ENCODE measurements at places on chromosomes 2 and 18. TPM values are rescaled to one million over a fixed set of nuclear protein-coding genes. Genes with fewer than 3 reads are reported as not detected.

GRCh38 chr2:28626891-28627421 is 124.7 kb upstream of the PPP1CB start:
- H3K36me3 ChIP-seq: no peaks in the 10 kb centered on the region
- H3K4me3 ChIP-seq: no peak overlapping the region
- peak overlapping the region; percentile 90 for H3K27ac ChIP-seq
- DNase-seq: no peak

DNA sequence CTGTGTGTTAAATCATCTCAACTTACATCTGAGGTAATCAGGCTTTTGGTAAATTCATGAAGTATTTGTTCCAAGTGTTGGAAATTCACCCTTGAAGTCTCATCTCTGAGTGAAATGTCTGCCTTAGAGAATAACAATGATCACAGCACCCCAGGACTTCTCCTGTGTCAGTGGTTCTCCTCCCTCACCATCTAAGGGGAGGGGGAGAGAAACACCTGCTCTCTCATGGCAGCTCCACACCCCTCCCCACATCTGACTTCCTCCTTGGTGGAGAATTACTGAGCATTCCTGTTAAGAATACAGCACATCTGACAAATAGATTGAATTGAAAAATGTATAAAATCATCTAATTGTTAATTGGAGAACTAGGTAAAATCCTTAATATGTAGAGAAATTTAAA is 532.1 kb downstream of the RNF144A start:
- no peak for DNase-seq
- no peak overlapping the region for H3K4me3 ChIP-seq
- no peaks in the 10 kb centered on the region for H3K4me1 ChIP-seq
- no peaks in the 10 kb centered on the region for H3K27me3 ChIP-seq
- no peaks in the 10 kb centered on the region for H3K36me3 ChIP-seq
- no peak overlapping the region for H3K27ac ChIP-seq

Gene PRSS56
- total RNA-seq: not detected

GRCh38 chr2:148701039-148701438 is 56.5 kb downstream of the EPC2 start:
- H3K27ac ChIP-seq: no peak overlapping the region
- H3K36me3 ChIP-seq: no peaks in the 10 kb centered on the region
- no peak overlapping the region for H3K4me3 ChIP-seq
- H3K4me1 ChIP-seq: no peaks in the 10 kb centered on the region
- H3K27me3 ChIP-seq: no peaks in the 10 kb centered on the region

- no peaks in the 10 kb centered on the region for H3K27me3 ChIP-seq
- no peaks in the 10 kb centered on the region for H3K4me1 ChIP-seq
- DNase-seq: no peak
- H3K27ac ChIP-seq: no peak overlapping the region
Measured at GRCh38 chr2:126817172-126817571, 81.5 kb upstream of the TEX51 start.

- H3K36me3 ChIP-seq: no peaks in the 10 kb centered on the region
- no peaks in the 10 kb centered on the region for H3K27me3 ChIP-seq
- H3K4me3 ChIP-seq: no peak overlapping the region
- peak overlapping the region; percentile 48 for H3K27ac ChIP-seq
- H3K4me1 ChIP-seq: peaks cover 4% of the 10 kb centered on the region
Measured at GRCh38 chr2:121038891-121039616, 245.9 kb downstream of the TFCP2L1 start.

- H3K27ac ChIP-seq: peak overlapping the region; percentile 84
- no peaks in the 10 kb centered on the region for H3K36me3 ChIP-seq
- H3K4me3 ChIP-seq: no peak overlapping the region
- H3K4me1 ChIP-seq: no peaks in the 10 kb centered on the region
- H3K27me3 ChIP-seq: no peaks in the 10 kb centered on the region
Measured at GRCh38 chr2:215973954-215974699, 39.2 kb downstream of the MREG start.

Gene METTL5
- 52.7 TPM for total RNA-seq

DNA sequence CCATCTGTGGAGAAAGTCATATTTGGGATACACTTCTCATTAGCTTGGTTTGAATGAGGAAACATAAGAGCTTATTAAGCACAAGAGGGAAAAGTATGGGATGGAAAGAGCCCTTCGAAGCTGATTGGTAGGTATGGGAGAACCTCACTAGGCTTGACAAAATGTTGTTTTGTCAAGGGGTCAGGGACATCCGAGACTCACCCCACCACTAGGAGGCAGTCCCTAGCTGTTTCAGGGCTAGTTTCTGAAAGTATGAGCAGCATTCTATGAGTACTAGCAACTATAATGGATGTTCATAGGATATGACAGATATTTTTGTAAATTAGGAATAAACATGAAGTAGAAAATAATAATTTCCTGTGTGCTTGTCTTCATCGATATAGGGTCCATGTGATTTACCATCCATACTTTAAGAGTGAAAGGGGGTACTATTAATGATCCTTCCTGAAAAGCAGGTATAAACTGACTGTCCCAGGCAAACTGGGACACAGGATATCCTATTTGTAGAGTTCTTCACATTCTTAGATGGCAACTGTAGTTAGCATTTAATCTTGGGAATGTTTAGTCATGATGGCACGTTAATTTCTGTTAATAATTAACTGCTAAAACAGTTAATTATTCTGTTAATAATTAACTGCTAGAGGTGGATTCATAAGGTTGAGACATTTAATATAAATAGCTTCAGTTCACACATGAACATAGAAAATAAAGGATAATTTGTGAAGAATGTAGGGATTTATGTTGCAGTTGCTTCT is 28.4 kb downstream of the OTX1 start:
- H3K27me3 ChIP-seq: no peaks in the 10 kb centered on the region
- H3K4me1 ChIP-seq: no peaks in the 10 kb centered on the region
- no peaks in the 10 kb centered on the region for H3K36me3 ChIP-seq
- no peak overlapping the region for H3K27ac ChIP-seq
- no peak overlapping the region for H3K4me3 ChIP-seq
- no peak for DNase-seq

DNA sequence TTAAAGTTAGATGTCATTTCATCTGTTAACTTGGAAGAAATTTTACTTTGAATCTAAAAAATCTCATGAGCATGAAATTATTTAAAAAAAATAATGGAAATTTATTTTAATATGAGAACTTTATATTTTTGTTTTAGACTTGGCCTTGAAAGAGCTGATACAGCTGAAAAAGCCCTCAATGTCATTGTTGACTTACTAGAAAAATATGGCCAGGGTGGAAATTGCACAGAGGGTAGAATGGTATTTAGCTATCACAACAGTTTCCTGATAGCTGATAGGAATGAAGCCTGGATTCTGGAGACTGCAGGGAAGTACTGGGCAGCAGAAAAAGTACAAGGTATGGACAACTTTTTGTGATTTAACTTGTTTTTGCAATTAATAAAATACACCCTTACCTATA is 5.3 kb downstream of the SCRN3 start:
- no peaks in the 10 kb centered on the region for H3K4me1 ChIP-seq
- no peak overlapping the region for H3K4me3 ChIP-seq
- H3K27ac ChIP-seq: no peak overlapping the region
- no peaks in the 10 kb centered on the region for H3K36me3 ChIP-seq

DNA sequence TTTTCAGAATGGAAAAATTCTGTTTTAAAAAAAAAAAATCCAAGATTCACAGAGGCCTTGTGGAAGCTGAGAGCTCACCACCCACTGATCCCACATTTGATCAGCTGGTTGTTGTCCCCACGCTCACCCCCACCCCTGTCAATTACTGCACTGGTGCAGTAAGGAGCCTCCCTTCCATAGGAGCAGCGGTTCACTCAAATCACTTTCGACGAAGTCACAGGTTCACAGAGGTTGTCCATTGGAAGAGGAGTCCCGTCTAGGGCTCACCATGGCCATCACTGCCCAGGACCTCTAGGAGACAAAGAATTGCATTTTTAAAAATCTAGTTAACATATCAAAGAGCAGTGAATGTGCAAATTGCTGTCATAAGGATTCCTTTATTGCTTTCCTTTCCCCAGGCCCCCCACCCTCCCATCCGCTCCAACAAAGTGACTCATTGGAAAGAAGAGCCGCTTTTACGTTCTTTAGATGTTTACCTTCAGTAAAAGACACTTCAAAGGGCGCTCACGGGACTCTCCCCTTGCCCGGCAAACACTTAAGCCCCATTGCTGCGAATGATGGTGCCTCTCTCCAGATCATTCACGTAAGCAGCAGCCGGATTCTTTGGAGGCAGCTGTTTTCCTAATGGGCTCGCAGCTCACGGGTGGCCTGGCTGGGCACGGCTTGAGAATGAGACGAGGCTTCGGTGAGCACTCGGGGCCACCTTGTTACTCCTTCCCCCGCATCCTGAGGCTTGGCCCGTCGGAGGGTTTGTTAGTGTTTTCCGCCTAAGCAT is 165.5 kb upstream of the SALL3 start:
- H3K36me3 ChIP-seq: no peaks in the 10 kb centered on the region
- no peak for DNase-seq
- H3K27ac ChIP-seq: no peak overlapping the region
- no peaks in the 10 kb centered on the region for H3K4me1 ChIP-seq
- H3K27me3 ChIP-seq: no peaks in the 10 kb centered on the region
- no peak overlapping the region for H3K4me3 ChIP-seq

DNA sequence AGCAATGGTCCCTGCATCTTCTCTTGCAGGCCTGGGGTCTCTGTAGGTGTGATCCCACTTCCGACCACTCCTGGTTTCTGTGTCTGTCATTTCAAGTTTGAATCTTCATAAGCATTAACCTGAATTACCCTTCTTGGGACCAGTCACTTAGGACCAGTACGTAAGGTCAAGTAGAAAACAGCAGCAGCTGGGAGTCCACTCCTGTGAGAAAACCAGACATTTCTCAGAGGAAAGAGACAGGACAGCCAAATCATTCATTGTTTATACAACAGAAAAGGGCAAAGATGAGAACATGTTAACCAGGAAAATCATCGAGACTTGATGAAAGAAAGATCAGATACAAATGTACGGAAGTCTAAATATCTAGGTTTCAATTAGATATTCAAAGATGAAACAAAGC is 163.0 kb downstream of the MREG start:
- H3K27ac ChIP-seq: no peak overlapping the region
- H3K4me1 ChIP-seq: no peaks in the 10 kb centered on the region
- no peak for DNase-seq
- no peaks in the 10 kb centered on the region for H3K36me3 ChIP-seq

DNA sequence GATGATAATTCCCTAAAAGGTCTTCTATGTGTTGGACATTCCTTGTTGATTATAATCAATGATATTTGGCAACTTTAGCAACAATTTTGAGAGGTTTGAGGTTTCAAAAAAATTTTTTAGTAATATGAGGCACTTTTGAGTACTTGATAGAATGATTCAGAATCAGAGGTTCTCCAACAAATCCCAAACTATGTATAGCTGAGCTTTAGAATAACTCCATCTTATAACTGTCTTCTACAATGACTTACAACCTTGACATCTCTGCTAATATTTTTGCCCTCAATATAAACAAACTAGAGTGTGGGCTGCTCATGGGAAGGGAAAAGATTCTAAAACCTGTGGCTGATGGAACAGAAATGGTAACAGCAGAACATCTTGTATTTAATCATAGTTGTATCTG is 21.5 kb upstream of the SERPINB7 start:
- no peaks in the 10 kb centered on the region for H3K36me3 ChIP-seq
- H3K4me1 ChIP-seq: no peaks in the 10 kb centered on the region
- no peak overlapping the region for H3K4me3 ChIP-seq
- no peak overlapping the region for H3K27ac ChIP-seq
- no peak for DNase-seq
- H3K27me3 ChIP-seq: no peaks in the 10 kb centered on the region

Gene STPG4
- not detected for total RNA-seq

- H3K4me1 ChIP-seq: no peaks in the 10 kb centered on the region
- H3K27me3 ChIP-seq: no peaks in the 10 kb centered on the region
- H3K27ac ChIP-seq: no peak overlapping the region
- no peaks in the 10 kb centered on the region for H3K36me3 ChIP-seq
- no peak overlapping the region for H3K4me3 ChIP-seq
Measured at GRCh38 chr2:224151161-224151560, 112.1 kb upstream of the SERPINE2 start.

GRCh38 chr2:158932131-158932645 is 36.3 kb upstream of the TANC1 start:
- no peak overlapping the region for H3K4me3 ChIP-seq
- no peaks in the 10 kb centered on the region for H3K36me3 ChIP-seq
- no peak overlapping the region for H3K27ac ChIP-seq
- no peaks in the 10 kb centered on the region for H3K27me3 ChIP-seq
- H3K4me1 ChIP-seq: no peaks in the 10 kb centered on the region

Gene LOXHD1
- 1.6 TPM for total RNA-seq

GRCh38 chr2:182415771-182416170 is 11.1 kb downstream of the PDE1A start:
- H3K27me3 ChIP-seq: no peaks in the 10 kb centered on the region
- no peak for DNase-seq
- H3K27ac ChIP-seq: no peak overlapping the region
- H3K4me1 ChIP-seq: no peaks in the 10 kb centered on the region
- no peaks in the 10 kb centered on the region for H3K36me3 ChIP-seq
- H3K4me3 ChIP-seq: no peak overlapping the region

DNA sequence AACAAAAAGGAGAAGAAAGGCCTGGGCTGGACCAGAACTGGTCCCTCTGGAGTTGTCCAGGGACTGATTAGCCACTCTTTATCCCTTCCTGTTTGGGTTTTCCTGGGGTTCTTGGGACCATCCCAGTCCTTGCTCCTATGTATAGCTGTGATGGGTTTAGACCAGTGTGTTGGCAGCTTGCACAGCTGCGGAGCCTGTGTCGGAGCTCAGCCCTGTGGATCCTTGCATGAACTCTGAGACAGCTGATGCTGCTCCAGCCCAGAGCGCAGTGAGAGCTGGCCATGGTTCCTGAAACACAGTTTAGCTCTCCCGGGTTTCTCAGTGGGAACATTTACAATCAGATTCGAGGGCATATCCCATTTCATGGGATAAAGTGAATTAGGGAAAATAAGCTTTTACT is 16.9 kb downstream of the IMPA2 start:
- no peaks in the 10 kb centered on the region for H3K27me3 ChIP-seq
- H3K36me3 ChIP-seq: no peaks in the 10 kb centered on the region

GRCh38 chr2:47035615-47036488 is 119.3 kb downstream of the STPG4 start:
- H3K27ac ChIP-seq: peak overlapping the region; percentile 98
- no peak for DNase-seq
- peaks cover 30% of the 10 kb centered on the region for H3K4me1 ChIP-seq
- no peak overlapping the region for H3K4me3 ChIP-seq
- H3K27me3 ChIP-seq: no peaks in the 10 kb centered on the region

DNA sequence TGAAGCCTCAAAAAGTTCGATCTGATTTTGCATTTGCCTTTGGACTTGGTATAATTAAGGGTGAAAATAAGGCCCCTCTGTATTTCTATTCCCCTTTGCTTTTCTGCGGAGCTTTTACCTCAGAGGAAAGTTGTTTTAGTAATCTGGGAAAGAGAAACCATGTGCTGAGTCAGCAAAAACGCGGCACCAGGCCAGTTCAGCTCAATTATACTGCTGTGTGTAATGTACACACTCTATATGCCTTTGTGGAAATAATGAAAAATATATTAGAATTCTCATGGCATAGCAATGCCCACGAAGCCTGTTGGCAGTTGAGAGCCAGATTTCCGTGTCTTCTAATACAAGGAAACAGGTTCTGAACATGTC is 161.9 kb upstream of the SIX2 start:
- no peak overlapping the region for H3K27ac ChIP-seq
- H3K27me3 ChIP-seq: peaks cover 5% of the 10 kb centered on the region
- H3K36me3 ChIP-seq: no peaks in the 10 kb centered on the region
- no peak overlapping the region for H3K4me3 ChIP-seq
- DNase-seq: no peak
